Calu3 (cell line): ENCODE measurements at places on chromosomes 6 and 20. TPM values are rescaled to one million over a fixed set of nuclear protein-coding genes. Genes with fewer than 3 reads are reported as not detected.

Gene MCM3
- total RNA-seq: 116 and 117 TPM in 2 replicates

DNA sequence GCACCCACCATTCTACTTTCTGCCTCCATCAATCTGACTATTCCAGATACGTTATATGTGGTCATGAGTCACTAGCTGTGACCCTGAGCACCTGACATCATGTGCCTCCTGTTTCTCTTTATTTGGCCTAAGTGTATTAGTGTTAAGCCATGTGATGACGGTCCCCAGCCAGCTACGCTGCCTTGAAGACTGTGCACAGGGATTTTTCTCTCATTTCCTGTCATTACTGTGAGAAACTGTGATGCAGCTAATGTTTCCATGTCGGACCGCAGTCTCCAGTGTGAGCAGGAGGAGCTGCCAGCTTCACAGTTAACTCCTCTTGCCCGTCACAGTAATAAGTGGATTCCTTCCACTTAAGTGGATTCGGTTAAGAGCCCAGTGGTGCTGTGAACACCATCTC, 9.9 kb upstream of the SPATS1 start:
- no peaks in the 10 kb centered on the region for H3K36me3 ChIP-seq
- peaks cover 92% of the 10 kb centered on the region for H3K27me3 ChIP-seq
- no peaks in the 10 kb centered on the region for H3K4me1 ChIP-seq
- H3K27ac ChIP-seq: no peak overlapping the region
- no peak overlapping the region for H3K4me3 ChIP-seq
- no peak for DNase-seq

DNA sequence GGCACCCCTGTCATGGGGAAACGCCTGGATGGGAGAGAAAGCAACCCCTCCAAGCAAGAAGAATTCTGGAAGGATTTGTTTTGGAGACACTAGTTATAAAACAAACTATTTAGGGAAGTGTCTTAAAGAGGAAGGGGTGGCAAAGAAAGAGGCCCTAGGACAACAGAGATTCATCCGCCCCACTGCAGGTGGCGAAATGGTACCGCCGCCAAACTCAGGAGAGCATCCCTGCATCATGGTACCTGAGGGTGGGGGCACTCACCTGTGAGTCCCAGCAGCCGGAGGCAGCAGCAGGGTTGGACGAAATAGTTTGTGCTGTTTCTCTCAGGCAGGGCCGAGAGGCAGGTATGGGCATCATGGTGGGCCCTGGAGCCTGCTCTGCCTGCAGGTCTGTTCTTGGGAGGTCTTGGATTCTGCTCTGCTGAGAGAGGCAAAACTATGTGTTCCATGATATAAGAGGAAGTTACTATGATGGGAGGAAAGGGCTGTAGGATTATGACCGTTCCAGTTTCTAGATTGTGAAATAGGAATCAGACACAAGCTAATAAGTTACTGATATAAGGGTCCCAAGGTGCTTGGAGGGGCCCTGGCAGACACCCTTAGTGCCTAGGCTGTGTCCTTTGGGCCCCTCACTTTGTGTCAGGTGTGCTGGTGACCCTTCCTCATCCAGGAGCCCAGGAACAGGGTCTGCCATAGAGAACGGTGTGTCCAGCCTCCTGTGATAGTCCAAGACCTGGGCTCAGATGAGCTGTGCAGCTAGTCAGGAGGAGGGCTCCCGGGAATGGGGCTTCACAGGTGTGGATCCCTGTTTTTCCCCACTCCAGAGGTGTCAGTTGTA, 20.4 kb downstream of the SIRPD start:
- H3K27ac ChIP-seq: no peak overlapping the region
- no peaks in the 10 kb centered on the region for H3K4me1 ChIP-seq
- no peaks in the 10 kb centered on the region for H3K36me3 ChIP-seq
- H3K27me3 ChIP-seq: peaks cover 38% of the 10 kb centered on the region

Gene CPNE5
- 0.12 TPM in 1 of 2 replicates, not detected in the other for total RNA-seq

Gene LY6G6F
- total RNA-seq: not detected in 2 replicates

DNA sequence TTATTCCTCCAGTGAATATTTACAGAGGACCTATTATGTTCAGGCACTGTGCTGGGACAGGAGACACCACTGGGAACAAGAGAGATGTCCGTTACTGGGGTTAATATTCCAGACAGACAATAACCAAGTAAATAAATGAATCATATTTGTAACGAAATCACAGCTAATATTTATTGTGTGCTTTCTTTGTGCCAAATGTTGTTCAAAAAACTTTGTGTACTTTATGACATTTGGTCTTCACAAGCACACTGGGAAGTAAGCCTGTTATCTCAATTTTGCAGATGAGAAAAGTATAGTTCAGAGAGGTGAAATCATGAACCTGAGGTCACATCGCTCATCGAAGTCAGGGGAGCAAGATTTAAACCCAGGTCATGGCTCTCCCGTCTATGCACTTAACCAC, 36.5 kb upstream of the PREX1 start:
- H3K27ac ChIP-seq: no peak overlapping the region
- H3K4me1 ChIP-seq: no peaks in the 10 kb centered on the region
- H3K27me3 ChIP-seq: peaks cover 66% of the 10 kb centered on the region
- H3K36me3 ChIP-seq: no peaks in the 10 kb centered on the region
- no peak overlapping the region for H3K4me3 ChIP-seq

Gene C20orf204
- 4.9 and 5.0 TPM in 2 replicates for total RNA-seq

DNA sequence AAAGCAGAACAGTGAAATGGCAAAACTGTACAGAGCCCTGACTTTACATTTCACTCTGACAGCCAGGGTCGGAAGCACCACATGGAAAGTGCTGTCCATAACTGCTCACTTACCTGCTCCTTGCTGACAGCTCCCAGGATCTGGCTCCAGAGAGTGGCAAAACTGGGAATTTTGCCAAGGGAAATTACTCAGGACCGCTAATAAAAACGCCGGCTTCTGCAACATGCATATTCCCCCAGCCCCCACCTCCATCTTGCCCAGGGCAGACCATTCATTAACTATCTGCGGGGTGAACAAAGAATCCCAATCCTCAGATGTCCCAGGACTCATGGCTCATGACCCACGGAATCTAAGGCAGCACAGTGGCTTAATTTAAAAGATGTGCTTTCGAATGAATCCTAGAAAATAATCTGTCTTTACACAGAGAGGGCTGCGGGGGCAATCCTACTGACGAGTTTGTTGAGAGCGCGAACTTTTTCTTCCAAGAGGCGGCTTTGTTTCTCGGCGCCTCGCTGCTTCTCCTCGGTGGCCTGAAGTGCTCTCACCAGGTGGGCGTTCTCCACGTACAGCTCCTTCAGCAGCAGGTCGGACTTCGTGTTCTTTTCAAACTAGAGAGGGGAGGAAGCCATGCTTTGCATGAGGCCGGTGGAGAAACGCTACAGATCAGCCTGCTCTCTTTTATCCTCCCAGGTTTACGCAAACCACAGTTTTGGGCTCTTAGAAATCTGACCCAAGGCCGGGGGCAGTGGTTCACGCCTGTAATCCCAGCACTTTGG, 45.8 kb downstream of the GINS1 start:
- no peaks in the 10 kb centered on the region for H3K27me3 ChIP-seq
- DNase-seq: no peak
- no peaks in the 10 kb centered on the region for H3K36me3 ChIP-seq
- no peak overlapping the region for H3K27ac ChIP-seq
- H3K4me1 ChIP-seq: no peaks in the 10 kb centered on the region

Gene SEL1L2
- not detected in 2 replicates for total RNA-seq
